Astrocyte of the hippocampus (primary cell): ENCODE measurements at places on chromosomes 2 and 18.
A peak's percentile ranks its signal among the peaks of the same experiment; 100 is the strongest.

- DNase-seq = no peak
Observed at GRCh38 chr2:43724728-43725526, 48.7 kb upstream of the C1GALT1C1L start.

DNA sequence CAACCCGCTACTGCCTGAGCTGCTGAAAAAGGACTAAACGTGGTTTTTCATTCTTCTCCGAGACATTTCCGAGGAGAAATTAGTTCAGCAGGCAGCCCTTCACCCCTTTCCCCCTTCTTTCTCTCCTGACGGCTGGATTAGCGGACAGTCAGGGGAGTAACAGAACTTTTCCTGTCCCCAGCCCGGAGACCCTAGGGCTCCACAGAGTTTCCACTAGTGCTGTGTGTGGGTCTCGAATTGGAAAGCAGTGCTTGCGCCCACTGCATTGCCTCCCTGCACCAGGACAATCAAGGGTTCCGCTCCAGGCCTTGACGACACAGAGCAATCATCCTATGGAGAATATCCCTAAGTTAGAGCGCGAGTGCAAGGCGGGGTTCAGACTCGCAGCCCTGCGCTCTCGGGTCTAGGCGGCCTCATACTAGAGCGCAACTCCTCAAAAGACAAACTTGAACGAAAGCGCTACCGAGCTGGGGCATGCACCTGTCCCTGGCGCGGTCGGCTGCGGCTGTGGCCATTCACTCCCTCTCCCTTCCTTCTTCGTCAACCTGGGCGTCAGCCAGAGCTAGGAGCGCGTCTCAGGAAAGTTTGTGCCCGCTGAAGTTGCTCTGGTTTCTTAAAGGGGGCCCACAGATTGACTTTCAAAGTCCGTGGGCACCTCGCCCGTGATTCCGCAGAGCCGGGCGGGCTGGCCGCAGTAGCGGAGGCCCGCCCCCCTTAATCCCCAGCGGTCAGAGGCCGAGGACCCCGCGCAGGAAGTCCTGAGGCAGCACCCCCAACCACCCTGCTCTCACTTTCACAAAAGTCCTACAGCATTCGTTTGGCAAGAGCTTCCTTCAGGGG lies 801 bp downstream of the OSR1 start:
- no peak for DNase-seq

DNA sequence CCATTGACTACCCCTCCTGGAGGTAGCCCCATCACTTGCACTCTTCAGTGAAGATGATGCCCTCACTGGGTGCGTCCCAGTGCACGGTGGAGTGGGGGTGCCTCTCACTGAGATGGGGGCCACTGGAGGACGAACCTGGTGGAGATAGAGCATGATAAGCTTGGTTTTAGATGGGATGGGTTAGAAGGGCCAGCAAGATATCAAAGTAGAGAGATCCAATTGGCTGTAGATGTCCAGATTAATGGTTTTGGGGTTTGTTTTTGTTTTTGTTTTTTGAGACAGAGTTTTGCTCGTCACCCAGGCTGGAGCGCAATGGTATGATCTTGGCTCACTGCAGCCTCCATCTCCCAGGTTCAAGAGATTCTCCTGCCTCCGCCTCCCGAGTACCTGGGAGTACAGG lies 28.3 kb downstream of the DPYSL5 start:
- no peak for DNase-seq

DNA sequence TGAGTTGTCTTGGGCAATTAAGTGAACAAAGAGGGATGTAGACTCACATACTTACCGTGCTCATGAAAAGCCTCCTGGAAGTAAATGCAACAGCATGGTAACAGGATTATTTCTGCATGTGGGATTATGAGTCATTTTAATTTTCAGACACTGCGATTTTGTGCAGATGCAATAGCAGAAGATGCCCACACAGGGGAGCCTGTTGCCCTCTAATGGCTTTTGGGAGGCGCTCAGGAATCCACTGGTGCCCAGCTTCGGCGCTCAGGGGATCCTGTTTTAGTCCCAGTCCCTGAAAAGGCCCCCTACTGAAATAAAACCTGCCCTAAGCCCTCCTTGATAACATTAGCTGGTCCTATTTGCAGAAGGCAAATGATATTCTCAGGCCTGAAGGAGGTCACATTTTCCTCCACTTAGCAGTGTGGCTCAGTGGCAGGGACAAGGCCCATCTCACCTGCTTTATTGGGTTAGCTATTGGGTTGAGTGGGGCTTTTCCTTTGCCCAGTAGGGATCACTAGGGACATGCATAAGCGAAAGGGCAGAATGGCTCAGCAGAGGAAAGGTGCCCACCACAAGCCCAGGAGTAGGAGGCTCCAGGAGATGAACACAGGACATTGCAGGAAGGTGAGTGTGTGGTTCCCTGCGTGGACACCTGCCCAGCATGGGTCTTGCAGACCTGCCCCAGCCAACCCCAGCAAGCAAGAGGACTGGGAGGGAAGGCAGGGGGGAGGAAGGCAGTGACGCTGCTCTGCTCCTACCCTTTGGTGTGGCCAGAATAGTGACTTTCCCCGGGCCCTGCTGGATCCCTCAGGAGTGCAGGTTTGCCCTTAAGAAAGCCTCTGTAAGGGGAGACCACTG lies 26.5 kb upstream of the KCNS3 start:
- peak; percentile 82 for DNase-seq

DNA sequence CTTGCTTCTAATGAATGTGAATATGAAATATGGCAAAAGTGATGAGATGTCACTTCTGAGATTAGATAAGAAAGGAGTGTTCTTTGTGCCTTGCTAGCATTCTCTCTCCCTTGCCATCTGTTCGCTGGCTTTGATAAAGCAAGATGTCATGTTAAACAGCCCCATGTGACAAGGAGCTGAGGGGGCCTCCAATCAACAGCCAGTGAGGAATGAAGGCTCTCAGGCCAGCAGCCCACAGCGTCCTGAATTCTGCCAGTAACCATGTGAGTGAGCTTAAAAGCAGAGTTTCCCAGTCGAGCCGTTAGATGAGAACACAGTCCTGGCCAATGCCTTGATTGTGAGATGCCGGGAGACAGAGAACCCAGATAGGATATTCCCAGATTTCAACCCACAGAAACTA lies 198.8 kb downstream of the IRS1 start:
- DNase-seq = no peak

GRCh38 chr2:33378556-33379210 lies 97.8 kb upstream of the RASGRP3 start:
- peak; percentile 60 for DNase-seq

GRCh38 chr18:79567481-79568147 lies 112.0 kb upstream of the CTDP1 start:
- DNase-seq = peak; percentile 90

GRCh38 chr2:14735696-14736095 lies 103.2 kb downstream of the LRATD1 start:
- no peak for DNase-seq
